ENCODE measurements at places on chromosomes 2 and 18. TPM values are rescaled to one million over a fixed set of nuclear protein-coding genes. Genes with fewer than 3 reads are reported as not detected.

GRCh38 chr2:9885036-9885684 is 41.9 kb downstream of the TAF1B start:
- no peak for DNase-seq

The SIX2 gene
- 0.06 TPM for total RNA-seq

GRCh38 chr2:8576525-8577167 is 105.2 kb upstream of the ID2 start:
- DNase-seq, result no peak

The CERKL gene
- total RNA-seq, result 0.85 TPM

The BCS1L gene
- 15.9 TPM for total RNA-seq

The RAB6D gene
- total RNA-seq, result not detected

The ACVR2A gene
- 7.9 TPM for total RNA-seq

The LIMS2 gene
- 0.41 TPM for total RNA-seq

The SULT1C4 gene
- not detected for total RNA-seq

The CSRNP3 gene
- 3.7 TPM for total RNA-seq

GRCh38 chr18:73839441-73839840 is 308.2 kb downstream of the FBXO15 start:
- DNase-seq, result no peak

DNA sequence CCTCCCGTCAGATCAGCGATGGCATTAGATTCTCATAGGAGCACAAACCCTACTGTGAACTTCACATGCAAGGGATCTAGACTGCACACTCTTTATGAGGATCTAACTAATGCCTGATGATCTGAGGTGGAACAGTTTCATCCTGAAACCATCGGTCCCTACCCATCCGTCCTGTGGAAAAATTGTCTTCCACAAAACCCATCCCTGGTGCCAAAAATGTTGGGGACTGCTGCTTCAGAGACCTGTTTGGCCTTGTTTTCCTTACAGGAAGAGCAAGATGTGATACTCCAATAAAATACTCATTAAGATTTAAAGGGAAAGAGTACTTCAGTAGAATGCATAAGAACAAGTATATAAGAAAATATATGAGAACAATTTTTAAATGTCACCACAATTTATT is 71.1 kb downstream of the RNF152 start:
- no peak for DNase-seq

DNA sequence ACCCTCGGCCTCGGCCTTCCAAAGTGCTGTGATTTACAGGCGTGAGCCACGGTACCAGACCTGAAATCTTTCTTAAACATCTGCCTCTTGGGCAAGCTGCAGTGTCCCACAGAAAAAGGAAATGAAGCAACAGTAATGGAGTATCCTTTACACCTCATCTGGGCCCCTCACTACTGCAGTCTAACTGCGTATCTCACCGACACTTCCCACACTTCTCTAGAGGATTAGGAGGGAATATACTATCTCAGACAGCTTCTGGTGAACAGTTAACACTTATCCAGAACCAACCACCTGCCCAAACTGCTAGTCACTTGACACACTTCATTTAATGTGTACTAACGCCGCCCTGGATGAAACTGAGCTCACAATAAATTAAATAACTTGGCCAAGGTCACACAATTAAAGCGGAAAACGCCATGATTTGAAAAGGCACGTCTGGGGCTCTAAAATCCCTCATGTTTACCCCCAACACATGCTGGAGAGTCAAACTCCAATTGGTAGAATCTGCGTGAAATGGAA is 993 bp downstream of the COX7A2L start:
- DNase-seq, result no peak

The ZSWIM2 gene
- not detected for total RNA-seq

DNA sequence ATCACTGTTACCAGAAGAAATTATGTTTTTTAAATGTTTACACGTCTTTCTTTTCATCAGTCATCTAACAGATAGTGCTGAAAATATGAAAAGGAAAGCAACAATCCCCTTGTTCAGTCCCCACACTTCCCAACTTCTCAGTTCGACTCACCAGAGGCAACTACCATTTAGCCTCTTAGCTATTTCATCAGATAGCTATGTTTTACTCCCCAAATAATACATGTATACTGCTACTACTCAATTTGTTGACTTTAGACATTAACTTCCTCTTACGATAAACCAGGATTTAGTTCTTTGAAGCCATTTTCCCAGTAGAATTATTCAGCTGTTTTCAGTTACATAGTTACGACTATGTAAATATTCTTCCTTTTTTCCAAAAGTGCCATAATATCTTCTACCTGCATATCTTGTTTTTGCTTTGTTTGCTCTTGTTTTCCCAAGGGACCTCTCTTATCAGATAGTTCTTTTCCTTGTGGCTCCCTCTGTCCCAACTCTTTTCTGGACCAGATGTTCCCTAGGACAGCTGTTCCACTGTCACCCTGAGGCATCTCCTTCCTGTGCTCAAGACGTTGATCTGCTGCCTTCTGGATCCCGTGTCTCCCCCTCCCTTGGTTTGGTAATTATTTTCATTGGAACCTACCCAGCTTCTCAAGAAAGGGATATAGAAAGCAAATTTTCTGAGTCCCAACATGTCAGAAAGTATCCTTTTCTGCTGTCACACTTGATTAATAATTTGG is 289.3 kb upstream of the TANK start:
- no peak for DNase-seq

The COA5 gene
- 28.0 TPM for total RNA-seq

The IL37 gene
- not detected for total RNA-seq

The ANKRD30BL gene
- total RNA-seq, result not detected

DNA sequence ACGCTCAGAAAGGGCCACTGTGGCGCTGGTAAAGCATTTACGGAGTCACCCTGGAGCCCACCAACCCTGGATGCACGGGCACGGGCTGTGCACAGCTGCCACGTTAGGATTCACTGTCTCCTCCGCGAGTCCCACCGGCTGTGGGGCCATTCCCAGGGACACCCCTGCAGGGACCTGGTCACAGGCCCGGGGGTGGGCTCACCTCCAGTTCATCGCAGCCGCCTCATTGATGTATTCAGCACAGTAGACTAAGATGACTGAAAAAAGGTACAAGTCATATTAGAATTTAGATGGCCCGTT is 4.7 kb downstream of the TMEM18 start:
- no peak for DNase-seq

The GLI2 gene
- total RNA-seq, result 2.0 TPM

DNA sequence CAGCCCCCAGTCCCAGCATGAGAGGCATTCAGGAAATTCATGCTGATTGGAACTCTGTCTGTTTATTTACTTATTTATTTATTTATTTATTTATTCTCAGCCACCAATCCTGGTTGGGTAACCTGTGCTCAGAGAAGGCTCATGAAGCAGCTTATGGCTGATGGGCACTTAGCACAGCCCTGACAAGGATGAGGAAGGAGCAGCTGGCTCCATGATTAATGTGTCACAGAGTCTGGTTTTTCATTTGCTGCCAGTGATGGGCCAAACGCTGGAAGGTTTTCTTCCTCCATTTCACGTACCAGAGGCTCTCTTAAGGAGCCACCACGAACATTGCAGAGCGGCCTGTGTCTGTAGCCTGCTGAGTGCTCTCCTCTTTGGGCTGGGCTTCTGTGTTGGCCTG is 28.3 kb upstream of the KCNS3 start:
- no peak for DNase-seq

DNA sequence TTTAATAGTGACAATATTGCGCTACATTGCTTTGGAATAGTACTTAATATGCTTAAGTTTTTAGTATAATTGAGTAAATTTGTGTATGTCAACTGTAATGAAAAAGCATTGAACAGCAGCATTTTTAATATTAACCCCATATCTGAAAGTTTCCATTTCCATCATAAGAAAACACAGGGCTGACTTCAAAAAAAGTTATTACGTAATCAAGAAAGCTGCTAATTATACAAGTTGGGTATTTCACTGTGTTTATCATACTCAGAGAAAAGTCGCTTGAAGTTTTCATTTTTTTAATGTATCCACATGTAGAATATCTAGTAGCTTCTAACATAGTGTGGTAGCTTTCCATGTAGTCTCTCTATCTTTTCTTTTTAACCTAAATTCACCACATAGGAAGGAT is 146.5 kb downstream of the PKP4 start:
- no peak for DNase-seq

GRCh38 chr2:28088970-28089369 is 198.4 kb downstream of the BABAM2 start:
- no peak for DNase-seq

DNA sequence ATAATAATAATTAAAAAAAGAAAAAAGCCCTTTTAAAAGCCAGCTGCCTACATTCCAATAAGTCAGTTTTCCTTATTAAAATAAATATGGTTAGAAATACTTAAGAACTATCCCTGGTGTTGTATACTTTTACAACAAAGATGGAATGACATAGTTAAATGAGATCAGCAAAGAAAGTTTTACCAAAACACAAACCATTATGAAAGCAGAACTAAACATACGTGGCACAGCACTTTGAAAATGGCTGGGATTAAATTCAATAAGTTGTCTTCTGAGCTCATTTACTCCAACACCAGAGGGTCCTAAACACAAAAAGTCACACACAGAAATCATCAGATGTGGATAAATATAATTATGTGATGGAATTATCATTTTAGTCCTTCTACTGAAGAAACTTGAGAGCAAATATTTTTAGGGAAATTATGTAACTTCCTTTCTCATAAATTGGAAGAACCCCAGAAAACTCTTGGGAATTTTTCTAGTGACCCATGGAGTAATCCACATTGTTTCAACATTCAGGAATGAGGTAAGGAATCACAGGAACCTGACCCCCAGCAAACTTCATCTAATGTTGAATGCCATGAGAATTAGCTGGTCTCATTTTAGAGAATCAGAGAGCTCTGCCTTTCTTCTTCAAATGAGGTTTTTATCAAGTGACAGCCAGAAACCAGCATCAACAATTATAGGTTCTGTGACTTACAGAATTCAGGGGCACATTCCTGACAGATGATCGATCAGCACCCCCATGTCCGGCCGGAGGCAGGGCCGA is 11.5 kb upstream of the TMEM237 start:
- no peak for DNase-seq

- DNase-seq, result no peak
Observed at GRCh38 chr2:193333539-193333938, 1138.8 kb upstream of the TMEFF2 start.

DNA sequence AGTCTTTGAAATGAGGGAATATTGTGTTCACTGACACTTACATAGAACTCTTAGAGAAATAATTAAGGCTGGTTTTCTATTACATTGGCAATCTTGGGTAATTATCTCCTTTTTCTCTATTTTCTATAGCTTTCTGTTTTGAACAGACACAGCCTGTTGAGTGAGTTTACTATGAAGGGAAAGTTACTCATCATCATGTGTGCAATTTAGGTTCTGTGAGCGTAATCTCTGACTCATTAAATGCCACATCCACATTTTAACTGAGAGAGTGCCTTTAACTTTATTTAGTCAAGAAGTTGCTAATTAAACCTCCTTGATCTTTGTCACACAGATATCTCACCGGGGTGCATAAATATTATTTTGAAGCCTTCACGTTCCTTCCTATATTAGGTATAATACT is 174.0 kb upstream of the SLC8A1 start:
- peak; percentile 29 for DNase-seq

The SDC1 gene
- total RNA-seq, result 44.7 TPM

The FAP gene
- 3.3 TPM for total RNA-seq

- DNase-seq, result no peak
Observed at GRCh38 chr18:60246606-60247005, 126.0 kb downstream of the MC4R start.

DNA sequence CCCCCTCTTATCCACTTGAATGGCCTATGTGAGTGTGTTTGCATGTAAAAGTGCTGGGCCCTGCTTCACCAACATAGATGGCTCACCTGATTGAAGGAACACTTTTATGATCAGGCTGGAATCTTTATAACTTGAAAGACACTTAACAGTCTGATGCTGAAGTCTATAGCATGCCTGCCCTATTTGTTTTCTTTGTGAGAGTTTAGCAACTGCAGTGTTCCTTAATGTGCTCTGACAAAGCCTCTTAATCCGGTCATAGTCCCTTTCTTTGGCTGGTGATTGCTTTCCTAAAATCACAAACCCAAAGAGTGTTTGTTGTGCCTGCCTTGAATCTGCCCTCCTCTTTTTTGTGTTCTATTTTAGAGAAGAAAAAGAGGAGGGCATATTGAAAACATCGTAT is 1382.8 kb upstream of the CELF4 start:
- DNase-seq, result no peak

The ARMC9 gene
- total RNA-seq, result 41.9 TPM

The ZNF24 gene
- total RNA-seq, result 35.4 TPM

DNA sequence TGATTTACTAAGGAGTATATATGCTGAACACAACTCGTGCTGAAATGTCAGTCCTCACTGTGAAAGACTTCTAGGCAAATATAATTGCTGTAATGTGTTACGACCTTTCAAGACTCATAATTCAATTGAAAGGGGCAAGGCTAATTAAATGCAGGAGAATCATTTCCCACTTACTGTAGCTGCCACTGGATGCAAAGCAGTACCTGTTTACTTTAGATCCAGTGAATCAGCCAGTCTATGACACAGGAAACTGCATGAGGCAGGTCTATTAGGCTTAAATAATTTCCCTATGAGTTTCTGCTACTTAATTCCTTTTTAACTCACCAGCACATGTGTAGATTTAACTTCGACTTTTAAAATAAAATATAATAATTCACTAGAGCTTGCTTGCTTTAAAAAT is 125.6 kb downstream of the CTNNA2 start:
- no peak for DNase-seq

DNA sequence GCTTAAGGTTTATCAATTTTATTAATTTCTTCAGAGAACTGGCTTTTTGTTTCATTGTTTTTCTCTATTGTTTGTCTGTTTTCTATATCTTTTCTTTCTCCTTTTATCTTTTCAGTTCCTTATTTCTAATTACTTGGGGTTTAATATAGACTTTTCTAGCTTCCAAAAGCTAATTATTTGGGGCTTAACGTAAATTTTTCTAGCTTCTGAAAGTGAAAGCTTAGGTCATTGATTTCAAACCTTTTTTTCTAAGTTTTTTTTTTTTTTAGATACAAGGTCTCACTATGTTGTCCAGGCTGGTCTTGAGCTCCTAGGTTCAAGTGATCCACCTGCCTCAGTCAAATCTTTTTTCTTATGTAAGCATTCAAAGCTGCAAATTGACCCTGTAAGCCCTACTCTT is 266.6 kb downstream of the CAMKMT start:
- no peak for DNase-seq

GRCh38 chr2:107785756-107786155 is 40.9 kb upstream of the RGPD4 start:
- DNase-seq, result no peak

The PTPRN gene
- 6.8 TPM for total RNA-seq

- peak; percentile 77 for DNase-seq
Observed at GRCh38 chr2:222959358-222959757, 92.6 kb upstream of the KCNE4 start.

The GALNT5 gene
- 0.04 TPM for total RNA-seq

The ITPRIPL1 gene
- total RNA-seq, result not detected

- DNase-seq, result no peak
Observed at GRCh38 chr2:5067816-5068215, 624.4 kb upstream of the SOX11 start.

GRCh38 chr2:215681799-215682596 is 246.1 kb upstream of the FN1 start:
- no peak for DNase-seq

GRCh38 chr18:75206452-75207309 is 2.3 kb downstream of the PTGR3 start:
- no peak for DNase-seq
